Stimulated activated CD4-positive, alpha-beta T cell treated with anti-CD3 and anti-CD28 coated beads, Interleukin-1b, Interleukin-23, amount 100 ng/mL, for 1 hour (primary cell): ENCODE measurements at places on chromosomes 3 and 15.

DNA sequence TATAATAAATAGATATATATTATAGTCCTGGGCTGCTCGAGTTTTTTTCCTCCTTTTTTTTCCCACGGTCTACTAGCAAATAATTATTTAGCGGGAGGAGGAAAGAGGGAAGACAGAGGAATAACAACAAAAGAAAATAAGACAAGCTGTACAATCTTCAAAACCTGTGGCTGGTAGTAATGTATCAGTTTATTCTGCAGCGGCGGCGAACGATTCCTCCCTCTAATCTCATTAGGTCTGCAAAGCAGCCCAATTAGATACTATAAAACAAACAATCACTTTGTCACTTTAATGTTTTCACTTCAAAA lies 390 bp upstream of the TLE3 start:
- no peak for DNase-seq

- no peak for DNase-seq
Observed at GRCh38 chr3:129211345-129211744, 27.6 kb upstream of the CNBP start.

DNA sequence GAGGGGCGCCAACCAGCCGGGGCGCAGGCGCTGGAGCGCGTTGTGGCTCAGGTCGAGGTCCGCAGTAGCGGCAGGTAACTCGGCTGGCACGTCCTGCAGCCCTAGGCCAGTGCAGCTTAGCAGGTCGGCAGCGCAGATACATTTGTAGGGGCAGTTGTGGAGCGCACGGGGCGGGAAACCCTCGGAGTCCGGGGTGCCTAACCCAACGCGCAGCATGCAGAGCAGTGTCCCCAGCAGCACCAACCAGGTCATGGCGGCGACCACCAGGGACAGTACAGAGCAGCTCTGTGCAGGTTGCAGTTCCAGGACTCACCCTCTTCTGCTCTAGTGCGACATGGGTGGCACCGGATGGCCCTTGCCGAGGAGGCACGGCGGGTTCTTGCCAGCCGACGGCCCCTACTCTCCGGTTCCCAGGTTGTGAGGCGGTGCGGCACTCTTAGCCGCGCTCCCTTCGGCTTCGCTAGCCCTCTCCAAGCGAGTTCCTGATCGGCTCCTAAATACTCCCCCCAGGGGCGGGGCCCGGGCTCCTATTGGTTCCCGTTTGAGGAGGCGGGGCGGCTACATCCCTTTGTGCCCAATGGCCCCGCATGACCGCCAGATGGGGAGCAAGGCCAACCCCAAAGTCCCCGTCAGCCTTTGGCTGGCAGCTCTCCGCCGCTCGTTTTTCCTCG lies at the start of gene AMIGO3:
Gene AMIGO3, minus strand, starts transcription at position 471 of the 671 bp plus-strand sequence. Its CDS starts 219 bp downstream, at position 252.
- peak; percentile 85 for DNase-seq

DNA sequence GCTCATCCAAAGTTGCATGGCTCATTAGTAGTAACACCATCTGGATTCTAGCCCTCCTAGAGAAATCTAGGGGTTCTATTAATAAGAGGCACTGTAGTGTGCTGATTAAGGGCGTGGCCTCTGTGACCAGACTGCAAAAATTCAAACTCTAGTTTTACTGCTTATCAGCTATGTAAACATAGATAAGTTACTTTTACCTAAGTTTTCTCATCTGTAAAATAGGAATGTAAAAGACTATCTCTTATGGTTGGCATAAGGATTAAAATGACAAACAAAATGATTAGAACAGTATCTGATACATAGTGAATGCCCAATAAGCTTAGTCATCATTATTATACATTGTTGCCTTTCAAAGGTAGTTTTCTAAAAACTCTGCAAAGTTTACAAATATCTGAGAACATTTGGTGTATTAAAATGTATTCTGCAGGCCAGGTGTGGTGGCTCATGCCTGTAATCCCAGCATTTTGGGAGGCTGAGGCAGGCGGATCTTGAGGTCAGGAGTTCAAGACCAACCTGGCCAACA lies 4.5 kb downstream of the PTX3 start:
- no peak for DNase-seq

GRCh38 chr3:193686665-193687483 lies 93.9 kb downstream of the OPA1 start:
- no peak for DNase-seq

- DNase-seq = no peak
Observed at GRCh38 chr15:26910715-26911114, 43.9 kb downstream of the GABRA5 start.

DNA sequence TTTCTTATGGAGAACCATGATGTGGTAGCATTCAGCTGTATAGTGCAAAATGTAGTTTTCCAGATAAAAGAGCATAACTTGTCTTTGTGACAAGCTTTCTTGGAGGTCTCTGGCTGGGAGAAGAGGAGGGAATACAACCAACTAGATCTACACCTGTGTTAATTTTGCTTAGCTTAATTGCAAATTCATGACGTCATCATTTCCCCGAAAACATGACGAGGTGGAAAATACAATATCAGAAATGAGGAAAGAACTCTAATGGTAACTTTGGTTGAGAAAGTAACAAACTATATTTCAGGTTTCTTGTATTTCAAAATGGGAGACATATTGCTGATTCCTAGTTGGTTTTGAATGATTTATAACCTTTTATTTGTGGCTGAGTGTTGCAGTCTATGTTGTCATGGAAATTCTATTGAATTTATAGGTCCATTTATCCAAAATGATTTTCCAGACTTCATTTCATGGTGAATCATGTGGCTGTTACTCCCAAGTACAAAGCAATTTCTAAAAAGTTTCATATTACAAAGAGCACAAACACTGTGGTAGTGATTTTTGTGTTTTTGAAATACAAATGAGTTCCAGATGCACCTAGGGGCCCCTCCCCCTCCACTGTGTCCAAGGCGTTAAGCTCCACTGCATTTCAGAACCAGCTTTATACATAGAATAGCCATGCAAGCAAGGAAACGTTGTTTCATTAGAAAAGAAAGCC lies 307.2 kb downstream of the FEZF2 start:
- DNase-seq = no peak

DNA sequence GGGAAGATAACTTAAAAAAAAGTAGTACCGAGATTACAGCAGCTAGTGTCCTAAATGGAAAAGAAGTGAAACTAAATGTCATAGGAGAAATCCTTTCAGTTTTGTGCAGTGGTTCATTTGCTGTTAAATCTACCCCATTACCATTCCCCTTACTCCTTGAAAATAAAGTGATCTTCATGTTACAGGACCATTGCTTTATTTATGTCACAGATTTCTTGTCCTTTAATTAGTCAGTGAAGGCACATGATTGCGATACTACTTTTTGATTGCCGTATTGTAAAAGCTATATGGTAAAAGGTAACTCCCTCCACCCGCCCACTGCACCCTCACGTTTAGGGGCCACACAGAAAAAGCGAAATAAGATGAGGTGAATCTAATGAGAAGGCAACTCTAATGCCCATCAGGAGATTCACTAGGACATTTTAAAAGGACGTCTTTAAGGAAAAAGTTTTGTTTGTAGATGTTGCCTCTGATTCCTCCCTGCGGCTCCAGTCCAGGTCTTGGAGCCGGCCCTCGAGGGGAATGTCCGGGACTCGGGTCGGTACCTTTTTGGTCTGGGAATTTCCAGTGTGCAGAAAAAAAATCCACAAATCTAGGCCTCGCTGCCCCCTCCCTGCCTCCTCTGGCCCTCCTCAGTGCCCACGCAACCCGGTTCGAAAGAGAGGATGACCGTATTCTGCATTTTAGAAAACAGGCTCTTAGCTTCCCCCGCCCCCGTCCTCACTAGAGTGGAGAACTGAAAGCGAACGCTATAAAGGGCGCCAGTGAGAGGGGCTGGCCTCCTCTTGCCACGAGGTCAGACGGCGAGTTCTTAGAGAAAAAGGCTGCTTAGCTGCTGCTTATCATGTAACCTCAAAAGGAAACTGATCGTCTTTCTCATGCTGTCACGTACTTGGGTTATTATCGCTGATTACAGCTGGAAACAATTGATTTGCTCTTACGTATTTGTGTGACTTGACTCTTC lies 21.8 kb upstream of the NFKBIZ start:
- DNase-seq = peak; percentile 39

- DNase-seq = no peak
Observed at GRCh38 chr15:35281515-35281914, 196.4 kb upstream of the NANOGP8 start.

DNA sequence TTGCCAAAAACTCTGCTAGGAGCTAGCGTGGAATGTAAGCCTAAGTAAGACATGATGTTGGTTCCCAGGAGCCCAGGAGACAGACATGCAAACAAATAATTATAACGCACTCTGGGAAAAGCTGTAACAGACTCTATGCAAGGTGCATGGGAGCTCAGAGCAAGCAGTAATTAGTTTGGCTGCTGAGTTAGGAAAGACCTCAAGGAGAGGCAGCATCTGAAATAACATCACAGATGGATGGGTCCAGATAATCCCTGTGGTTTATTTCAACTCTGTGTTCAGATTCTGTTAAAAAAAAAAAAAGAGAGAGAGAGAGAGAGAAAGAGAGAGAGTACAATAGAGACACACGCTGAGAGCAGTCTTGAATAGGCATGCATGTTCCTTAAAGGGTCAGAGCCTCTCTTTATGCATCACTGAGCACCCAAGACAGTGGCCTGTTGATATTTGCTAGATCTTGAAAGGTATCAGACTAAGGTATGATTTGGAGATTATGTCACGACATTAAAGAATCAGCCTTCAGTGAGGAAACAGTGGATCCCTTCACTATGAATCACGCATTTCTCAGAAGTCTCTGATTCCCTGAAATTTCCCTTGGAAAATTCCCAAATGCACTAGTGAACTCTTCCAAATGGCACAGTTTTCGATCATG lies 124.4 kb upstream of the LIPC start:
- no peak for DNase-seq

DNA sequence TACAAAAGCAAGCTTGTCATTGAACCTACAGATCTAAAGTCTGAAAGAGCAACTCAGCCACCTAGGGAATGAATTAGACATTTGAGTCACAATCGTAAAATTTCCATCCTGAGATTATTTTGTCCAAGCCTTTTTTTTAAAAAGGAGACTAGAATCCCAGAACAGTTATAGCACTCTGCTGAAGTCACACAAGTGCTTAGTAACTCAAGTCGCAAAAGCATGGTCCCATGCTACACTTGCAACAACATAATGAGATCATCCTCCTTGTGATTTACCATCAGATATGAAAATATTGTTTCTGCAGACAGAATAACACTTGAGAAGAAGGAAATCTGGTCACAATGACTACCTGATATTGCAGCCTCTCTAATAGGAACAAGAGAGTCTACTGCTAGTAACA lies 106.7 kb downstream of the ZIC4 start:
- DNase-seq = no peak

DNA sequence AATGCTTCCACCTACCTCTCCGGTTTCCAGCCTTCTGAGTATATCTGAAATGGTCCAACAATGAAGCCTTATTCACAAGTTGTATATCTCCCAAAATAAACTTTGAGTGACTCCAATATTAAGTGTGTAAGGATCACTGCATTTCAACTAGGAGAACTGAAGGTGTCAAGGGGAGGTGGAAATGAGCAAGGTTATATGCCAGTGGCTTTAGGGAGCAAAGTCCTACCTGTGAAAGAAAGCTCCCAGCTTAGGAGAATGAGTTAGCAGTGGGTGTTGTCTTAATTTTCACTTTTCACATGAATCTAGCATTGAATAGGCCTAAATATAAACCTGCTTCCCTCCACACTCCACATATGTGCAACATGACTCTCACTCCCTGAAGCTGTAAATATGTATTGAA lies 29.0 kb downstream of the LMCD1 start:
- DNase-seq = no peak

GRCh38 chr3:44415421-44415820 lies 62.0 kb downstream of the ZNF445 start:
- no peak for DNase-seq

- DNase-seq = no peak
Observed at GRCh38 chr3:87084868-87085267, 93.9 kb upstream of the VGLL3 start.

GRCh38 chr3:149004622-149005021 lies 13.3 kb downstream of the GYG1 start:
- DNase-seq = no peak

DNA sequence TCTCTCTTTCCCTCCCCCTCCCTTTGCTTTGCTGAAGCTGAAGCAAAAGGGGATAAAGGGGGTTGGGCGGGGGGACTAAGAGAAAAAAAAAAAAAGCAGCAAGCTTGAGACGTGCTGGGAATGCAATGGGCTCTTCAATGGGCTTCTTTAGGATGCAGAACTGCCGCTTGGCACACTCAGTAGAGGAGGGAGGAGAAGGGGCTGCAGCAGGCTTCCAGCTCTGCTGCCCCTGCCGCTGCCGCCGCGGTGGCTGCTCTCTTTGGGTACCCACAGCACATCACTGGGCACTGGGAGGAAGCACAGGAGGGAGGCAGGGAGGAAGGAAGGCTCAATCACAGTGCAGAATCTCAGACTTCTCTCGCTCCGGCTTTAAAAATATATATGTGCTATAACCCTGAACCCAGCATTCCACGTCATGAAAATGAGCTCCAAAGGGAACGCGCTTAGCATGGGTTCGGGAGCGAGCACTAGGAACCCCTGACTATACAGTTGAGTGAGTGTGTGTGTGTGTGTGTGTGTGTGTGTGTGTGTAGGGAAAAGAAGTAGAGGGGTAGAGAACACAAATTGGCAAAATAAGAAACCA lies 3.5 kb downstream of the SLITRK3 start:
- DNase-seq = no peak

- no peak for DNase-seq
Observed at GRCh38 chr3:37562876-37563275, 298.8 kb upstream of the CTDSPL start.

DNA sequence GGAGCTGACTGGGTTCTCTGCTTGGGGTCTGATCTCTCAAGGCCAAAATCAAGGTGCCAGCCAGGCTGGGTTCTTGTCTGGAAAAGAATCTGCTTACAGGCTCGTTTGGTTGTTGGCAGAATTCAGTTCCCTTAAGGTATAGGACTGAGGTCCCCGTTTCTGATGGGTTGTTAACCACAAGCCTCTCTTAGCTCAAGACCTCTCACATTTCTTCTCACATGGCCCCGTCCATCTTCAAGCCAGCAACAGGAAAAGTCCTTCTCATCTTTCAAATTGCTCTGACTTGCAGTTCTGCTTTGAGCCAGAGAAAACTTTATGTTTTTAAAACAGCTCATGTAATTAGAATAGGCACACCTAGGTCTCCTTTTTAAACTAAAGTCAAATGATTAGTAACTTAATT lies 20.4 kb downstream of the UACA start:
- no peak for DNase-seq

- DNase-seq = no peak
Observed at GRCh38 chr15:81433462-81433861, 59.4 kb upstream of the TMC3 start.

DNA sequence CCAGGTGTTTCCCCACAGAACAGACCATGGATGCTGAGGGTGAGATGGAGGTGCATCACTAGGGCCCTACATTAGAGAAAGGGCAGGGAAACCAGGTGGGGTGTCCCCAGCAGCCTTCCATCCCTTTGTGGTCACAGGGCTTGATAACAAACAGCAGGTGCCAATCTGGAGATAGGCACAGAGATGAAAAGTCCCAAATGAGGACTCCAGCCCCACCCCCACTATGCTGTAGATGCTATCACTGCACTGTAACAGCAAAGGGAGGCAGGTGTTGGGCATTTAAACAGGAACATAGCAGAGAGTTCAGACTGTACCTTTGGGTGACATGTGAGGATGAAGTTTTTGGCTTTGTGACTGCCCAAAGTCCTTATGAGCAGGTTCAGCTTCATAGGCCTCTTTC lies 21.4 kb downstream of the IL20RB start:
- no peak for DNase-seq
